ENCODE measurements at places on chromosomes 2 and 18.

- DNase-seq = no peak
These were observed 118.6 kb downstream of the ANKRD44 start for GRCh38 chr2:197191940-197192322.

DNA sequence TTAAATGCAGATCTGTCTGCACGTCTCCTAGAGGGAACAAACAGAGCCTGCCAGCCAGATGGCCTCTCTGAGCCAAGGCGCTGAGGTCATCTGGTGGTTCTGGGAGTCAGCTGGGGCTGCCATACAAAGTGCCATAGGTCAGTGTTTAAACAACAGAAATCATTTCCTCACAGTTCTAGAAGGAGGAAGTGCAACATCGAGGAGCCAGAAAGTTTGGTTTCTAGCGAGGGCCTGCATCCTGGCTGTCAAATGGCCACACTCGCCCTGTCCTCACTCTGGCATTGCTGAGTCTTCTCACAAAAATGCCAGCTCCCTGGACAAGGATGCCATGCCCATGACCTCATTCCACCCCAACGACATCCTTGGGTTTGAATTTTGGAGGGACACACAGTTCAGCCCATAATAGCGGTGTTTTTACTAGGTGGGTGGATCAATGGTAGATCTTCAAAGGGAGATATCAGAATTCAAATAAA is 59.6 kb downstream of the MYT1L start:
- DNase-seq = no peak

GRCh38 chr2:222955008-222955407 is 94.2 kb downstream of the ACSL3 start:
- no peak for DNase-seq

DNA sequence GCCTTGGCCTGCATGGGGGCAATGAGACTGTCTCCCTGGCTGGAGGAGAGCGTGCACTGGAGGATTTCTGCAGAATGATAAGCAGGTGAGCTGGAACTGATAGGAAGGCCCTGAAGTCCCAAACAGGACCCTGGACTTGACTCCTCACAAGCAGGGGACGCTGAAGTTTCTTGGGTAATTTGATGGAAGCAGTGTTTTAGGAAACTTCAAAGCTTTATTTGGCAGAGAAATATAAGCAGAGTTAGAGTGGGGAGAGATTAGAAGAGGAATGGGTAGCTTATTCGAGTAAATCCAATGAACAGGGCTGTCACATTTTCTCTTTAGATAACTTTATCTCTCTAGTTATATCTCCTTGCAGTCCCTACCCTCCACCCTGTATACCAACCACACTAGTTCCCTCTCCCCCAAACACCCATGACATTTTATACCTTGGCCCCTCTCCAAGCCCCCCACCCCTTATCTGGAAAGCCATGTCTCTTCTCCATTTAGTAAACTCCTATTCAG is 73.6 kb upstream of the IGFBP5 start:
- no peak for DNase-seq

DNA sequence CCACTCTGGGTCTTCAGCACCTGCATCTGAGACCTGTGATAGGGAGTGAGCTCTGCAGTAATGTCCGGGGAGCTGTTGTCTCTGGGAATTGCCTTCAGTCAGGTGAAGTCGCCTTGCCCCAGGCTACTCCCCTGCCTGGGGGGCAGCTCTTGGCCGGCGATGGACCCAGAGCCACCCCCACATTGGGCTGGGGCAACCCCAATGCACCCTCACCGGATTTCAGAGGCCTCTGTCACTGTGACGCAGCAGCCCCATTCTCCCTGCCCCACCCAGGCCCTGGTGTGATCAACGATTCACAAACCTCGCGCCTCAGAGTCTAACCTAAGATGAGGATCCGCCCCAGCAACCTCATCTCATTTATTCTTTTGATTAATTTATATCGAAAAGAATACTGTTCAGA is 303.6 kb downstream of the NDUFA10 start:
- no peak for DNase-seq

DNA sequence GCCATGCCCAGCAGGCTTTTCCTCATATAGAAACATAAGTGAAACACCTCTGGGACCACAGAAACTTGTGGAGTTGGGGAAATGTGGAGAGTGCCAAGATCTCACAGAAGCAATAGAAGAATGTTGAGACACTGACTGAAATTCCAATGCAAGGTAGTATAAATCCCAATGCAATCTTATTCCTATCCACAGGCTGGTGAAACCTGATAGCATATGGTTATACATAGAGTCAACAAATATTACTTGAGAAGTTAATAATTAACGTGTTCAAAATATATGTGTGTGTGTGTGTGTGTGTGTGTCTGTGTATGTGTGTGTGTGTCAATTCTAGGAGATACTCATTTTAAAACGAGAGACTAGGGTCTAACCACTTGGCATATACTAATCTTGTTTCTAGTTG is 776.8 kb upstream of the ACVR2A start:
- no peak for DNase-seq

- no peak for DNase-seq
These were observed 1.1 kb downstream of the PUM2 start for GRCh38 chr2:20349513-20349921.

- DNase-seq = no peak
These were observed 22.0 kb downstream of the GALNT1 start for GRCh38 chr18:35603528-35603927.

GRCh38 chr2:119744335-119744939 is 15.3 kb upstream of the PTPN4 start:
- no peak for DNase-seq

DNA sequence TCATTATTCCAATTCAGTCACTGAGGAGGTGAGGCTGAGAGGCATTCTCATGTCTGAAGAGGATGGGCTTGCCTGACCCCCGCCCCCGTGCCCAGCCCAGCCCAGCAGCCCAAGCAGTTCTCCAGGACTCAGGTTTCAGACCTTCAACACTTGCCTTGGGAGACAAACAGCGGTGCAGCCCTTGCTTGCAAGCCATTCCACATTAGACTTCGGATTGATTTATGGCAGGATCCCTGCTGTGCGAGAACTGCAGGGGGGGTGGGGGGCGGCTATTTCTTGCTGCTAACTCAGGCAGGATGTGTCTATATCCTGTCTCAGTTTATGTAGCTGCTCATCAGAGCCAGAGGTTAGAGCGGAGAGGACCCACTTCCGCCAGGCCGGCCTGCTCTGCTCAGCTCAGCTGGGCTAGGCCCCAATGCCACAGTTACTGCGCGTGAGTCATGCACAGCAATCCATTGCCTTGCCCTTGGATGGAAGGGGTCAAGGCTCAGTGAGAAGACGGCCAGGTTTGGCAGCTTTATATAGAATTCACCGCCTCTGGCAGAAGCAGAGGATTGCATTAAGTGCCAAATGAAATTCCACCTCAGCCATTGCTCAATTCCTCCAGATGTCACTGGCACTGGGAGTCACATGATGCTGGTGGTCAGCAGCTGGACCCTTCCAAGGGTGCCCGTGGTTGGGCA is 1.8 kb downstream of the GYPC start:
- DNase-seq = peak; percentile 45

GRCh38 chr18:3389977-3390376 is 60.0 kb upstream of the TGIF1 start:
- no peak for DNase-seq

DNA sequence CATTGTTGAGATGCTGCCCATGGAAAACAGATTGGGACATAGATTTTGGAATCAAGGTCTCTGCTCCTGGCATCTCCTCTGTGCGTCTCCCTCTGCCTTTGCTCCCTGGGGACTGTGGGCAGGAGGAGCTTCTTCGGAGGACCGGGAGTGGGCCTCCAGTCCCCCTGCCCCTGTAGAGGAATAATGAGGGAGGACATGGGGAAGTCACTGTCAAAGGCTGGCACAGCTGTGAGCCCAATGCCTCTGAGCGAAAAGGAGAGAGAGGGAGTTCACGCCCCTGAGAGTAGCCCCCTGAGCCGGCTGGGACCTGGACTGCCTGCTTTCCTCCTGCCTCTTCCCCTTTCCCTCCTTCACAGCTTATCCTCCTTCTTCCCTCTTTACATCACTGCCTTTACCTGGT is 195.0 kb downstream of the LOXHD1 start:
- no peak for DNase-seq

DNA sequence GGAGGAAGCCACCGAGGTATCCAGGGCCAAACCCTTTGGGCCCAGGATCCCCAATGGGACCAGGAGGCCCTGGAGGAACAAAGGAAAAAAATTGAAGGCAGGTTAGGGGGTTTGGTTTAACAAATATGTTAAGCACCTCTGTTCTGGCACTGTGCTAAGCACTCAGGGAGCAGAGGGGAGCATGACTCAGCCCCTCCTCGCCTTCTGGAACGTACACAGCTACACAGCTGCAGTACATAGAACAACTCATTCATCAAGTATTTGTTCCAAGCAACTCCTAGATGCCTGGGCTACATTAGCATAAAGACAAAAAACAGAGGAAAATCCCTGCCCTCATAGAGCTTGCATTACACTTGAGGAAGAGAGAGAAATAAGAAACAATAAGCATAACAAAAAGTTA is 153.6 kb downstream of the COL4A4 start:
- DNase-seq = no peak

DNA sequence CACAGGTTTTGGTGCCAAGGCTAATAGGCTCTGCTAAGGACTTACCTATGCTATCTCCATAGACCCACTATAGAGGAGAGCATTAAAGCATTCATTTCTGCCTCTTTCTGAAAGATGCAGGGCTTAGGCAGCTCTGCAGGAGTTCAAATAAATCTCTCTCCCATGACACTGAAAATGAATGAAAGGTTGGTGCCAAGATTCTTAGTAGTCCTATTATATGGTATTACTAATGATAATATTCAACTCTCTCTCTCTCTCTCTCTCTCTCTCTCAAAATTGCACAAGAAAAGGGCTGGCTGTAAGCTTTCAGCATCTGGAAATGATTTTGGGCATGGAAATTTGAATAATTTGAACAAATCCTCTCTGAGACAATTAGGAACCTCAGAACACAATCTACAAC is 433.7 kb downstream of the MBD2 start:
- DNase-seq = no peak

- DNase-seq = no peak
These were observed 66.1 kb upstream of the GPC1 start for GRCh38 chr2:240369335-240369734.

All from stimulated activated CD8-positive, alpha-beta memory T cell treated with anti-CD3 and anti-CD28 coated beads, Interleukin-7, amount 100 ng/mL, for 1 hour (primary cell).